ENCODE measurements at places on chromosomes 6 and 20.

DNA sequence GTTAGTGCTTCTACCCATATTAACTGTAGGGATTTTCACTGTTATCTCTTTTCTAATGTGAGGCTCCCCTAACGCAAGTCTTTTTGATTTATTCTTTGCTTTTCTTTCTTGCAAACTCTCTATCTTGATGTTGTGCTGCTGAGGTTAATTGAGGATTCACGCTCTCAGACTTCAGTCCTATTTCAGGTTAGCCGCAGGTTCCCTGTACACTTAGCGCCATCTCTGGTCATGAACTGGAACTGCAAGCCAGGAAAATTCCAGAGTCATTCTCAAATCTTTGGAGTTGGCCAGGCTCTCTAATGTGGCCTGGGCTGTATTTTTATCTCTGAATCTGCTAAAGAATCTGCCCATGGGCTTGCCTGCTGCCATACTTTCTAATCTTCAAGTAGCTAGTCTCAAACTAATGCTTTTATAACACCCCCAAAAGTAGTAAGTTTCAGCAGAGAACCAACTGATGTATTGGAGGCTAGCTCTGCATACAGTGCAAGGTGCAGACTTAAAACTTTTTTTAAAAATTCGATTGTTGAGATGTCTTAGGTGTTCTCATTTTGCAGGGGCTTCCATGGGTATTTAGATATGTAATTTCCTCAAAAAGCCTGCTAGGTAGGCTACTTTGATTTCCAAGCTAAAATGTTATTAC lies 91.1 kb upstream of the OPRM1 start:
- DNase-seq: no peak

DNA sequence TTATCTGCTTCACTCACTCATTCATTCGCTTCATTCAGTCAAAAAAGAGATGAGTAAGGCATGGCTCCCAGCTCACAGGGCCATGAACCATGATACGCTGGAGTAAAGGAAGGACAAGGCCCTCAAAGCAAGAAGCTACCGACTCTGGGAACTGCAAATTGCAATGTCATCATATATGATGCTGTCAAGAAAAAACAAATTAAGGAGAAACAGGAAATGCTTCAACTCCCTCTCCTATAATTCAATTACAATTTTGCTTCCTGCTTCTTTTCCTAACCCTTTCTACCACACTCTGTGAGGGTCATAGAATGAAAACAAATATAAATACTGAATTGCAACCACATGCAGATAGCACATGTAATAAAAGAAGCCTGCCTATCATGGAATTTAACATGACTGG lies 725.7 kb upstream of the FLRT3 start:
- DNase-seq: no peak

GRCh38 chr6:118743746-118744145 lies 92.4 kb upstream of the CEP85L start:
- DNase-seq: no peak

GRCh38 chr6:121639021-121639420 lies 203.6 kb downstream of the GJA1 start:
- no peak for DNase-seq

DNA sequence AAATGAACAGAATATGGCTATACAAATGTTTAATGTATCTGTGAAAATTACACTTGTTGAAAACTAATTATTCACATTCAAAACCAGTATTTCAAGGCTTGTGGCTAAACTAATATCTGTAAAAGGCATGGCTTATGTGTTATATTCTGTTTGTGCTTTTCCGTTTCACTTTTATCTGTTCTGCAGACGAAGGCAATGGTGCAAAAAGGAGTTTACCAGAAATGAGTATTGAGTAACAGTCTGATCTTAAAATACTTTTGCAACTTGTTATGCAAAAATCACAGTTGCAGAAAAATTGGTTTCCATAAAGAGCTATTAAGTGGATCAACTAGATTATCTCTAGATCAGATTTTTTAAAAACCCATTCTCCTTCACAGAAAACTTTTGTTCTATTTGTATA lies 9.4 kb upstream of the STX11 start:
- DNase-seq: no peak

DNA sequence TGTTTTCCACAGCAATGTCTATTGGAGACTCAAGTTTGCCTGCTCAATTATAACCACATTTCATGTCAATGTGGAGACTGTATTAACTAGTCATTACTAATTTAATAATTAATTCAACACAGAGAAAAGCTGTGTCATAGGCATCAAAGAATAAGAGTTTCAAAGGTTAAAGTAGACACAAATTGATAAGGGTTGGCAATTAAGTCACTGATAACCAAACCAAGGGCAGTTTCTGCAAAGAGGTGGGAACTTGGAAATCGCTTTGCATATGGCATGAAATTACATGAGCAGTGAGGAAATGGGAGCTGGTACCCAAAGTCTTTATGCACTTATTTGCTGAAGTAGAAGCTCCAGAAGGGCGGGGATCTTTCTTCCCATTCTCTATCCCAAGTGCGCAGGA lies 34.2 kb downstream of the GCLC start:
- no peak for DNase-seq

DNA sequence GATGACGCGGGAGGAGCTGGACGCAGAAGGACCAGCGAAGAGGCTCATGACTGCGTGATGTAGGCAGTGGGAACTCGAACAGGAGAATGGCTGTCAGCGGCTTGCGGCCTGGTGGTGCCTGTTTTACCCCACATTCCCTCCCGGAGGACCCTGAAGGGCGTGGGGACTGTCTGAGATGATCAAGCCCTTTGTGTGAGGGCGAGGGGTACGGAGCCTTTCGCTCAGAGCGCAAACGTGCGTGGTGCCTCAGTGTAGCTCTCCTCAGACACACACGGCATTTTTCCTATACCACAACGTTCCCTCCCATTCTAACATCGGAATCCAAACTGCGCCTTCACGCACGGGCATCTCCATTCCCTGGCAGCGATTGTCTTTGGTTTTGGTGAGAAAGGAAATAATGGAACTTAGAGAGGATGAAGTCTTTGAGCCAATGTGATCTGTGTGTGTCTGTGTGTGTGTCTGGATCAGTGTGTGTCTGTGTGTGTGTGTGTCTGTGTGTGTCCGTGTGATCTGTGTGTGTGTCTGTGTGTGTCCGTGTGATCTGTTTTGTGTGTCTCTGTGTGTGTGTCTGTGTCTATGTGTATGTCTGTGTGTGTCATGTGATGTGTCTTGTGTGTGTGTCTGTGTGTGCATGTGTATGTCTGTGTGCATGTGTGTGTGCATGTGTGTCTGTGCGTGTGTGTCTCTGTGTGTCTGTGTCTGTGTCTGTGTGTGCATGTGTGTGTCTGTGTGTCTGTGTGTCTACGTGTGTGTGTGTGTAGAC lies 5.3 kb downstream of the PTK6 start:
- DNase-seq: no peak

DNA sequence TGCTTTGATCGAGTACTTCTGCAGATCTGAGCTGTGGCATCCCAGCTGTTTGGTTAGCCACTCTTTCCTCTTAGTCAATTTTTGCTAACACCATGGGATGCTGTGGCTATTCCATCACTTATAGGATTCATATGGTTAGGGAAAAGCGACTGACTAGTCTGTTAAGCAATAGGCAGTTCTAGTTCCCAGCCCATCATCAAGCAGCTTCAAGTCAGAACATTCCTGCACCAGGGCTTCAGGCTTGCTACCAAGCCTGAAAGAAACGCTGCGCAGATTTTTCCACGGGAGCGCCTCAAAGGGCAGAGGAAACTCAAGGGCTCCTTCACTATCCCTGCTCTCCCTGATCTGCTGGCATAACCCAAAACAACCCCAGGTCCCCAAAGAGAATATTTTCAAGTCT lies 159.8 kb upstream of the SUPT3H start:
- DNase-seq: no peak

DNA sequence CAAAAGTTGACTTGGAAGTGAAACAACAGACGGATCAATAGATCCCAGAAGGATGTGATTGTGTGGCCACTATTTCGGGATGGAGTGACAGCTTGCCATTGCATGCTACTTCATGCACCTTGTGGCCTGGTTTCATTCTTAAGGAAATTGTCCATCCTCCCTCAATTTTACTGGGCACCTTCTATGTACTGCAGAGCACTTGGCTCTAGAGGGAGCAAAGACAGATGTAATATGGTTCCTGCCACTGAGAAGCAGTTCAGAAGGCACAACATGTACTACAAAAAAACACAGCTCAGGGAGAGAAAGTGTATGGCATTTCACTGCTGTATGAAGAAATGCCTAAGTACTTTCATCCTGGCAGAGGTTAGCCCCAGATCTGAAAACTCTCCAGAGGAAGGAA lies 91.9 kb downstream of the FOXA2 start:
- no peak for DNase-seq

GRCh38 chr6:11920566-11920965 lies 91.5 kb upstream of the HIVEP1 start:
- DNase-seq: no peak

- DNase-seq: no peak
Observed at GRCh38 chr20:62685781-62686555, 22.7 kb upstream of the NTSR1 start.

All from anterior cingulate cortex (tissue), 58 donors.